Posterior cingulate gyrus (tissue), 11 donors: ENCODE measurements at places on chromosomes 1 and 21.

- DNase-seq: no peak
Observed at GRCh38 chr1:229230893-229231753, 39.8 kb upstream of the RAB4A start.

GRCh38 chr1:159687511-159687910 lies 26.9 kb downstream of the CRP start:
- DNase-seq: no peak

GRCh38 chr1:17561561-17561985 lies 22.1 kb downstream of the ARHGEF10L start:
- DNase-seq: no peak

GRCh38 chr1:60906039-60906438 lies 176.3 kb upstream of the NFIA start:
- DNase-seq: no peak

DNA sequence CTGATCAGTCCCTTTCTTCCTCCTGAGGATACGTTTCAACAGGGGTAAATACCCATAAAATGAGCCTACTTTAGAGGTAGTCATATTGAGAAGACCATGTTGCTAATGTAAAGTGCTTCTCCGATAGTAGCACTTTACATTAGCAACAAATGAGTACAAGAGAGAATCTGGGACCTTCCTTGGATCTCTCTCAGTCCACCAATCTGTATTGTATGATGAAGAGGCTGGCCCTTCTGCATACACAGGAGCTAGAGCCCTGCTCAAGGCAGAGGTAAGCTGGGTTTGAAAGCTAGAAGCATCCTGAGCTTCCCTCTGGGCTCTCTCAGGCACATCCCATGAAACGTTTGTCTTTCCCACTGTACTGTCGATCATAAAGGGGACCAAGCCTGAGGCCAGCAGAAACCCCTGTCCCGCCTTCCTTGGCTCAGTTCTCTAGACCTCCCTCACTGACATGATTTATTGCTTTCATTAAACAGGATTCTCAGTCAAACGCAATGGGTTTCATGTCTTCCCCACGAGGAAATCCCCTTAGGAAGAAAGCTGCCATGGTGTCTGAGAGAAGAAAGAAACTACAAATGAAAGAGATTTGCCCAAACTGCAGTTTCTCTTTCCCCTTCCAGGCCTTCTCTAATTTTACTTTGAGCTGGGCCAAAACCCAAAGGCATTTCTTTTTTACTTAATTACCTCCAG lies 62.8 kb upstream of the BCAR3 start:
- DNase-seq: no peak

DNA sequence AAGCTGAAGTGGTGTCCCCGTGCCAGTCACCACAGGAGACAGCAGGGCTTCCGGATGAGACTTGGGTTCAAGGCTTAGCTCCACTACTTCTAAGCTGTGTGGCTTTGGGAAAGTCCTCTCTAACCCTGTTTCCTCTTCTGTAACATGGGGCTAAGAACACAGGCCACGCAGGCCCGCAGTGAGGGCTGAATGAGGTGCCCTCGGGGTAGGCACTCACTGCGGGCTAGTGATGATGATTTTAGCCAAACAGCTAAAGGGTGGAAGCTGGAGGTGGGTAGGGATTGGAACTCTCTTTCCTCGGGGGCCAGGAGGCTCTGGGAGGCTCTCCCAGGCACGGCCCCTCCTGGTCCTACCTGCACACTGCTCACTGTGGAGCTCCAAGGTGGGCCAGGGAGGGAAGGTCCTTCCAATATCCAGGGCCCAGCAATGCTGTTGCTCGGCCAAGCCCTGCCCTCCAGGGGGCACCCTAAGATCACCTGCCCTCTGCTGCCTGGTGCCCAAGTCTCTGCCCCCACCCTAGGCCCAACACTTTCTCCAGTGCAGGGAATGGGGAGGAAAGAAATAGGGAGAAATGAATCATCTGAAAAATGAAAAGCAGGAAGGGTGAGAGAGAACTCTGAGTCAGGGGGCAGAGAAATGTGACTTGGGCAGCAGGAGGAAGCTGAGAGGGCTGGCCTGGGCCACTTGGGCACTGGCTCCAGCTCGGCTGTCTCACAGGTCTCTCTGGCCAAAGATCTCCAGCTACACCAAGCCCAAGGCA lies 19.2 kb upstream of the EVA1B start:
- DNase-seq: peak; percentile 60

DNA sequence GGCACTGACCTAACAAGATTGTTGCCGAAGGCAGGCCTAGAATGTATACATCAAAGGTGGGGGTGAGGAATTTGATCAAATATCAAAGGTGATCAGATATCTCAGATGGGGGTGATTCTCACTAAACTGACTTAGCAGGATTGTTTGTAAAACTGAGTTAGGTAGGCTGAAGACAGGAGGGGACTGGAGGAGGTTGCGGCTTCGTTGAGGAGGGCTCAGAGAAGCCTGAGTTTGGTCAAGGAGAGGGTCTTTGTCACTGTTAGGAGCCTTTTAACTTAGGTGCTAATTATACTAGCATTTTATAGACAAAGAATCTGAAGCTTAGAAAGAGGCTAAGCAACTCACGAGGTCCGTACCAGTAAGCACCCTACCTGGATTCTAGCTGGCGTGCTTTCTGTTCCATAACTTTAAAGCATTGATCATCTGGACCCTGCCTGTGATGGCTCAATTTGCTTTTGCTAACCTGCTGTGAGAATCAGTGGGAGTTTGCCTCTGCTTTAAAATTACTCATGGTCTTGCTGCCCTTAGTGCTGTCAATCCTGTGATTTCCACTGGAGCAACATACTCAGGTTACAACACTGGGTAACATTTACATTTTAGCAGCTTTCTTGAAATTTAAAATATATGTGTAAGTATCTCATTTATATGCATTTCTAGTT lies 49.8 kb downstream of the ITSN1 start:
- DNase-seq: no peak

DNA sequence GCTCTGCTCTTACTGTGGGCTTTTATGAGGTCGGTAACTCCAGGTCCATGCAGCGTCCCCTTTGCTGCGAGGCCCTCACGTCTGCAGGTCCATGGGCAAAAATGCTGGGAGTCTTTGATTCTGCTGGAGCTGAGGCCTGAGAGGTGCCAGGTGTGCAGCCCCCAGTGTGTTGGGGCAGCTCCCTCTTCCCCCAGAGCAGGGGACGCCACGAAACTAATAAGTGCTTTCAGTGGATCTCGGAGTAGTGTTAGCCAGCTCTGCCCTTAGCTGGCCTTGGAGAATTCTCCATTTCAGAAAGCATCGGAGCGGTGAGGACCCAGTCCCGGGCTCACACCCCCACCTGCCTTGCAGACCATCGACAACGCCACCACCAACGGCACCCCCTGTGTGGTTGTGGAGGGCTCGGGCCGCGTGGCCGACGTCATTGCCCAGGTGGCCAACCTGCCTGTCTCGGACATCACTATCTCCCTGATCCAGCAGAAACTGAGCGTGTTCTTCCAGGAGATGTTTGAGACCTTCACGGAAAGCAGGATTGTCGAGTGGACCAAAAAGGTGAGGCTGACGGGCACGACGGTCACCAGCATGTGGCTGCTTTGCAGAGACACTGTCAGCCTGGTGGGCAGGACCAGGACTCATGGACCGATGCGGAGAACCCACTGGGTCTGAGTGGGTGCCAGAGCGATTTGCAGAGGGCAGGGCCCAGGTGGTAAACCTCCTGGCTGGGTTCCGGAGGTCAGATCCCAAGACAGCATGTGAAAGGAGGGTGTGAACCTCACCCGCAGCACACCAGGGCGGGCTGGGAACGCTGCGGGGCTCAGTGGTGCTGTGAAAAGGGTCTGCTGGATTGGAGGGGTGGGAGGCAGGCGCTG lies 25.5 kb downstream of the TRPM2 start:
- no peak for DNase-seq

DNA sequence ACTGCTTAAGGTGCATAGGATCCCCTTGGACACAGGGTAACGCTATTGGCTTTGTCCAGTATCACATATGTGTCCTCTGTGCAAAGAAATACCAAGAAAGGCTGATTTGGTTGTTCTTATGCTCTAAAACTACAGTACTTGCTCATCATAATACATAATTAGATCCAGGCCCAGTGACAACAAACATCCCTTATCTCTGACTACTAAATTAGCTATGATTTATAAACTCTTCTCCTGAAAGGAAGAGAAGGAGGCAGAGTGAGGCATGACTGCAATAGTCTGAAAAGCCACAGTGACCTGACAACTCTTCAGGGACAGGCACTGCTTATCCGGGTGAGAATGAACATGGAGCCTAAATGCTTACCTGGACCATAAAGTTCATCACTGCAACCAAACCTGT lies 30.7 kb downstream of the MGST3 start:
- no peak for DNase-seq

DNA sequence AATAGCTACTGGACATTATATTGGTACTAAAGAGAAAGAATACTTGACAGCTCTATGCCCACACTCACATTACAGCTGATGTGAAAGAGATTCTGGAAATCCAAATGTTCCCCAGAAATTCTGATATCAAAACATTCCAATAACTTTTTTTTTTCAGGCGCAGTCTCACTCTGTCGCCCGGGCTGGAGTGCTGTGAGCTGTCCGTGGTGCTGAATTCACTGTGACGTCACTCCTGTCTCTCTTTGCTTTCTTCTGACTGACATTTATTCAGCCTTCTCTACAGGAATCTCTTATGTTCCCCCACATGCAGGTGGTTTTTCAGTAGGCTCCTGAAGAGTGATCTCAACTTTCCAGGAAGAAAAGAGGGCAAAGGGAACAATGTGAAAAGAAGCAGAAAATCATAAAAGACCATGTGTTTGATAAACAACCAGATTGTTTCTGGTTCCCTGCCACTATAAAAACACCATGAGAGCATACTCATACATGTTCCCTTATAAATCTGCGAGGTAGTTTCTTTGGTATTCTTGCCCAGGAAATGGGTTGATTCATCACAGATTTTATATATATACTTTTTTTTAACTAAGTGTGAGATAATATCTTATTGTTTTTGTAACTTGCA lies 6.2 kb downstream of the S100A7A start:
- DNase-seq: no peak

- no peak for DNase-seq
Observed at GRCh38 chr1:101069158-101069557, 43.6 kb upstream of the DPH5 start.

DNA sequence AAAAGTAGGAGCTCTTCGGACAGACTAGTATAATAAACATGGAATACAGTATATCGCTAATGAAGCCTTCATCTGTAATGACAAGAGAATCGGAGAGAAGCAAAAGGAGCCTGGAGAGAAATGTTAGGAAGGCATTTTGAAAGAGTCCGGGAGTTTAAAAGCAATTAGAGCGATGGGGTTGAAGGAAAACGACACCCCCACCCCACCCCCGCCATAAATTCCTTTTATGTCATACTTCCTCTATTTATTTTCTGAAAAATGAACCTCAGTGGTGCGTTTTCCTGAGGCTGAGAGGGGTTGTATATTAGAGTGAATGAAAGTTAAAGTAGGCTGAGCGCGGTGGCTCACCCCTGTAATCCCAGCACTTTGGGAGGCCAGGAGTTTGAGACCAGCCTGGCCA lies 635 bp upstream of the APH1A start:
- no peak for DNase-seq

GRCh38 chr1:84582802-84583587 lies 8.8 kb upstream of the CTBS start:
- DNase-seq: no peak

DNA sequence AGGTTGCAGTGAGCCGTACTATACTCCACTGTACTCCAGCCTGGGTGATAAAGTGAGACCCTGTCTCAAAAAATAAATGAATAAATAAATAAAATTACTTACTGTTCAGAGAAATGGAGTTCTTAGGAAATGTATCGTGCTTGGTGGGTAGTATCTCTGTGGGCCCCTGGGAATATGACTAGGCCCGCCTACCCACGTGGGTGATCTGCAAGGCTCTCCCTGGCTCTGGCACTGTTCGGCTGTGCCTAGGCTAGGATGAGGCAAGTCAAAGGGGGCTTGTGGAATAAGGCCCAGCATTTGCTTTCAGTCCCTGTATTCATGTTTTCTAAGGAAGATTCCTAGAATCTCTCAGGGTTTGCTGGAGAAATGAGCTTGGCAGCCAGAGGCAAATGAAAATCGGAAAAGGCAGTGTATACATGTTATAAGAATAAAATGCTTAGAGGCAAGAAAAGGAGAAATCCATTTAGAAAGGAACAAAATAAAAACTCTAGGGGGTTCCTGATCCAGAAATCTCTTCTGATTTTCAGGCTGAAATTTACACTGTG lies 4.5 kb upstream of the CSRP1 start:
- no peak for DNase-seq

DNA sequence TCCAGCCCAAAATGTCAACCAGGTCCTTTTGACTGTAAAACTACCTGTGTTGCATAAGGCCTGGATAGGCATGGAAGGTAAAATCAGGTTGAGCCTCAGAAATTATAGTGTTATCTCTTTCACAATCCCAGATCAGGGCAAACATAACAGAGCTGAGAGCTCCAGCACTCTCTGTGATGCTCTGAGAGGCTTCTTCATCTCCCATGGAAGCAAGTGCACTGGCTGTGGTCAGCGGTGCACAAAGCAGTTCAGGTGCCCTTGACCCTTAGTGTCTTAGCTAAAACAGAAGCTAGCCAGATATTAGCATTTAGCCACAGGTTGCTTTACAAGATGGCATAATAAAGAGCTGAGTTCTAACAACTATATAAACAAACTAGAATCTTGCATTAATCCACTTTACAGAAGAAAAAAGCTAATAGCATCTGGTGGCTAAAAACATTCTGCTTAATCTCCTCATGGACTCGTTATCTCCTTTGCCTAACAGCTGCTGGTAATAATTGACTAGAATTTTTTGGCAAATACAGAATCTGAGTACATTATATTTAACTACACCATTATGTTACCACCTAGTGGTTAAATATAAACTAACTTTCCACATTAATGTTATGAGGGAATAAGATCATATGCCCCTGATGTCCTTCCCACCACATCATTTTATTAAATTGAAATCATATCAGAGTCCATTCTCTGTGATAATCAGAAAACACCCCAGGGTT lies 25.6 kb upstream of the POGK start:
- DNase-seq: no peak

- no peak for DNase-seq
Observed at GRCh38 chr1:96104506-96104905, 617.1 kb upstream of the PTBP2 start.

DNA sequence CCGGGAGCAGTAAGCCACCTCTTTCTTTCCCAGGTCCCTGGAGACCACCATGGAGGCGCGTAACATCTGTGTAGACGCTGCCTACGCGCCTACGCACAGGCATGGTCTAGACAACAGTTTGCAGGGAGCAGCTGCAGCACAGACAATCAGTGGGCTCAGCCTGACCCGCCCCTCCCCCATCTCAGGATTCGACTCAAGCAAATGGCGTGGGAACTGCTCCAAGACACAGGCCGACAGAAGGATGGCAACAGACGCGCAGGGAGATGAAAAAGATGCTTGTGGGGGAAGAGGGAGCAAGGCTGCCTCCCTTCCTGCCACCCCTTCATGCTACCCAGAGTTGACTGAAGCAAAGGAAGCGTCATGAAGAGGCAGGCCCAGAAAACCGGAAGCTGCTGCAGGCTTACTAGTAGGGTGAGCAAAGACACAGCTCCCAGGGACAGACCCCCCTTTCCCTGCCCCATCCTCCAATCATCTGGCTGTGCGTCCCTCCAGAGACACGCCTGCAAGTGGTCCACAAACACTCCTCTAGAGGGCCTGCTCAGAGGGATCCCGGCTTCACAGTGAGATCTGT lies 19.5 kb downstream of the STK40 start:
- DNase-seq: peak; percentile 65
